Activated CD8-positive, alpha-beta T cell treated with anti-CD3 and anti-CD28 coated beads, Interleukin-2, amount 10 ng/mL, durations not matched to agents 7 days and 5 days (primary cell): ENCODE measurements at places on chromosomes 2 and 18. TPM values are rescaled to one million over a fixed set of nuclear protein-coding genes. Genes with fewer than 3 reads are reported as not detected.

GRCh38 chr2:159362816-159363251 is 76.3 kb upstream of the WDSUB1 start:
- no peak for DNase-seq

Gene PRSS56
- not detected for total RNA-seq

- DNase-seq = no peak
Measured at GRCh38 chr2:120539937-120540718, 194.2 kb downstream of the INHBB start.

- no peak for DNase-seq
Measured at GRCh38 chr18:50099725-50100407, 95.1 kb downstream of the MYO5B start.

GRCh38 chr2:166384774-166385173 is 9.0 kb upstream of the SCN9A start:
- no peak for DNase-seq
